Cortex of kidney (tissue), 1 donor: ENCODE measurements at places on chromosomes 7 and 10.
A peak's percentile ranks its signal among the peaks of the same experiment; 100 is the strongest.

DNA sequence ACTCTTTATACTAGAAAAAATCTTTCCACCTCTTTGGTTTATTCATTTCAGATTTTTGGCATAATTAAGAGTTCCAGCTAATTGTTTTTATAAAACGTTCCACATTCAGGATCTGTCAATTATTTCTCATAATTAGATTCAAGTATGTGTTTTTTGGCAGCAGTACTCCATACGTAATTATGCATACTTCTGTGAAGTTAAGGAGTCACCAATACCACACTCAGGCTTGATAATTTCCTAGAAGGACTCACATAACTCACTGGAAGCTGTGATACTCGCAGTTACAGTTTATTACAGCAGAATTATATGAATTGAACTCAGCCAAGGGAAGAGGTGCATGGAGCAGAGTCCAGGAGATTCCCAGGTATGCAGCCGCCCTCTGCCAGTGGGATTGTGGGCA, 290.5 kb upstream of the AKR1E2 start:
- DNase-seq = no peak

DNA sequence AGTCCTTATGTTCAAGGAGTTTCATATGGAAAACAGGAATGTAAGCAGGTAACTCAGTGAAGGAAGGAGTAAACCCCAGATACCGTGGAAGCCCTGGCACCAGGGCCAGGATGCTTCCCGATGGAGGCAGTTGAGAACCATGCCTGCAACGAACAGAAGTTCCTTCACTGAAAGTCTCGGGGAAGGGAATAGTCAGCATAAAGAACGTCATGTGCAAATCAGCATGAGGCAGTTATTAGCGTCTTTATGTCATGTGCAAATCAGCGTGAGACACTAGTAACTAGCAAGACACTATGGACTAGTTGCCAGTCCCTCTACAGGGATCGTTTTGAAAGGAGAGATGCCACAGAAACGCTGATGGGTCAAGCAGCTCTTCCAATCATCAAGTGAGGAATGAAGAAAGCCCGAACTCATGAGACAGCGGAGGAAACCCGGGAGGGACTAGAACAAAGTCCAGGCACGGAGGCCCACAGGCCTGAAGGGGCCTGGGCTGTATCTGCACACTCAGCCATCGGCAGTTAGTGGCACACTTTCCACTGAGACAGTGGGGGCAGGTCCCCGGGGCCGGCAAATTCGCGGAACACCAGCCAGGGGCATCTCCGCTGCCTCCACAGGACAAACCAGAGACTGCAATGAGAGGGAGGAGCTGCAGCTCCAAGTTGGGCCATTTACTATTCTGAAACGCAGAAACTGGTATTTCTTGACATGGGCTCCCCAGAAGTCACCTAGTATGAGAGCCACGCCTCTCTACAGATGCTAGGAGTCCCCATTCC, 109.6 kb downstream of the SFMBT2 start:
- DNase-seq = no peak

DNA sequence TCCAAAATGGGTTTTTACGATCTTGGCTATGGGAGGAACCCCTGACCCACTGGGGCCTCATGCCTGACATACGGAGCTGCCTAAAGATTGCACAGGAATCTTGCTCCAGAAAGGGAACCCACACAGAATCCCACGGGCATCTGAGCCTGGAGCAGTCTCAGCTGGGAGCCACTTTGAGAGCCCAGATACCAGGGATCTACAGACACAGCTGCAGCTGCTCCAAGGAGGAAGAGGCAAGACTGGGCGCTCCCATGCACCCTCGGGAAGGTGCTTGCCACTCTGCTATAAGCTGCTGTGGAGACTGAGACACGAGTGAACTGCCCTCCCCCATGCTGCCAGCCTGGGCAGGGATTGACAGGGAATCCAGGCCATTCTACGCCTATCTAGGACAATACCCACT, 202.5 kb downstream of the REEP3 start:
- no peak for DNase-seq

DNA sequence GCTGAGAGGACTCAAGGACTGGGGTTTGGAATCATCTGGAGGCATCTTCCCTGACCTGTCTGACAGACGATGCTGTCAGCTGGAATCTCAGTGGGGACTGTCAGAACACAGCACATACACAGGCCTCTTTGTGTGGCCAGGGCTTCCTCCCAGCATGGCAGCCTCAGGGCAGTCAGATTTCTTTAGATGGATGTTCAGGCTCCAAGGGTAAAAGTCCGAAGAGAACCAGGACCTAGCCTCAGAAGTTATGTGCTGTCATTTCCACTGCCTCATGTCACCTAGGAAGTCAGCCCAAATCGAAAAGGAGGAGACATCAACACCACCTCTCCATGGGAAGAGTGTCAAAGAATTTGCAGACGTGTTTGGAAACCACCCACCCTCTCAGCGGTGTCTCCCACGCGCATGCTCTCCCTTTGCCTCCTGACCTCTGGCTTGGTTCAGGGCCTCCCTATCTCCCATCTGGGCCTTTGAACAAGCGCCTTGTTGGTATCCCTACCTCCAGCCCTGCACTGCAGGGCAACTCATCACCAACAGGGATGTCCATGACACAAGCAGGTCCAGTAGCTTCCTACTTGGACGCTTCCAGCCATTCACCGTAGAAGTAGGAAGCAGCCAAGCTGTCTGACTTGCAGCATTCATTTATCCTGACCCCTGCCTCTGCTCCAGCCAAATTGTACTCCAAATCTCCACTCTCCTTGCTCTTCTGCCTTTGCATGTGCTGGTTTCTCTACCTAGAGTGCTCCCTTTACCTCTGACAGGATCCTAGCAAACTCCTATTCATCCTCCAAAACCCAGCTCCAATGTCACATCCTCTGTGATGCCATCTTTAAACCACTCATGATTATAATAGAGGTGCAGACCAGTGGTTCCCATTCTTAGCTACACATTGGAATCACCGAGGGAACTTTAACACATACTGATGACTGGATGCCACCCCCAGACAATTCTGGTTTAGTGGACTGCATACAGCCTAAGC, 121.6 kb downstream of the OAT start:
- DNase-seq = no peak

GRCh38 chr7:37129035-37129425, 319.6 kb downstream of the ELMO1 start:
- DNase-seq = no peak

GRCh38 chr7:157337316-157338149, 729 bp downstream of the DNAJB6 start:
- no peak for DNase-seq

DNA sequence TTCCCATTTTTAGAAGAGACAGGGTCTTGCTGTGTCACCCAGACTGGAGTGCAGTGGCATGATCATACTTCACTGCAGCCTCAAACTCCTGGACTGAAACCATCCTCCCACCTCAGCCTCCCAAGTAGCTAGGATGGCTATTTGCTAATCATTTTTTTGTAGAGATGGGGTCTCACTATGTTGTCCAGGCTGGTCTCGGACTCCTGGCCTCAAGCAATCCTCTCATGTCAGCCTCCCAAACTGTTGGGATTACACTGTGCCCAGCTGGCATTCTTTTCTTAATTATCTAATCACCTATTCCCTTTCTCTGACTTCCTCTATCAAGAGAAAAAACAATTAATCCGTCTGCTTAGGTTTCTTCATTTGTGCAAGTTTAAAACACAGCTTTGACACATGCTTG, 172.5 kb upstream of the TRIM24 start:
- no peak for DNase-seq

GRCh38 chr7:151062399-151063211, 3.2 kb downstream of the SLC4A2 start:
- DNase-seq = peak; percentile 36

DNA sequence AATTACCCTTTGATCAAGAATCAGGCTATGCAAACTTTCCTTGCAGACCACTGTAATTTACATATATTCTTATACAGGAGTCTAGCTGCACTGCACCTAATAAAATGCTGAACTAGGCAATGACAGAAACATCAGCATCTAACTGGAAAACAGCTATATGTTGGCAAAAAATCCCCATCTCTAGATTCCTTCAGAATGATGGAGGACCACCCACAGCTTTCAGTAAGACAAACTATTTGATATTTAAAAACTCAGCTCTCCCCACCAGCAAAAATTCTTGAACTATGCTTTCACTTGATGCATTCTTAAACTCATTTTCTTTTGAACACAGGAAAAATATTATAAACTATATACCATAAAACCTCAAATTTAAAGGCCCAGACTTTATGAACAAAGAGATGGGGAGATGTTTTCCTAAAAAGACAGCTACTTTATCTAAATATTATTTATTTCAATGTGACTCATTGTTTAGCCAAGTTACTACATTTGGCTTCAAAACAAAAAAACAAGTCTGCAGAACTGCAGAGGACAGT, 77.4 kb downstream of the SEMA3C start:
- no peak for DNase-seq

GRCh38 chr10:117214401-117214800, 17.1 kb downstream of the KCNK18 start:
- no peak for DNase-seq

- no peak for DNase-seq
Observed at GRCh38 chr10:21993360-21994001, 10.0 kb downstream of the DNAJC1 start.

DNA sequence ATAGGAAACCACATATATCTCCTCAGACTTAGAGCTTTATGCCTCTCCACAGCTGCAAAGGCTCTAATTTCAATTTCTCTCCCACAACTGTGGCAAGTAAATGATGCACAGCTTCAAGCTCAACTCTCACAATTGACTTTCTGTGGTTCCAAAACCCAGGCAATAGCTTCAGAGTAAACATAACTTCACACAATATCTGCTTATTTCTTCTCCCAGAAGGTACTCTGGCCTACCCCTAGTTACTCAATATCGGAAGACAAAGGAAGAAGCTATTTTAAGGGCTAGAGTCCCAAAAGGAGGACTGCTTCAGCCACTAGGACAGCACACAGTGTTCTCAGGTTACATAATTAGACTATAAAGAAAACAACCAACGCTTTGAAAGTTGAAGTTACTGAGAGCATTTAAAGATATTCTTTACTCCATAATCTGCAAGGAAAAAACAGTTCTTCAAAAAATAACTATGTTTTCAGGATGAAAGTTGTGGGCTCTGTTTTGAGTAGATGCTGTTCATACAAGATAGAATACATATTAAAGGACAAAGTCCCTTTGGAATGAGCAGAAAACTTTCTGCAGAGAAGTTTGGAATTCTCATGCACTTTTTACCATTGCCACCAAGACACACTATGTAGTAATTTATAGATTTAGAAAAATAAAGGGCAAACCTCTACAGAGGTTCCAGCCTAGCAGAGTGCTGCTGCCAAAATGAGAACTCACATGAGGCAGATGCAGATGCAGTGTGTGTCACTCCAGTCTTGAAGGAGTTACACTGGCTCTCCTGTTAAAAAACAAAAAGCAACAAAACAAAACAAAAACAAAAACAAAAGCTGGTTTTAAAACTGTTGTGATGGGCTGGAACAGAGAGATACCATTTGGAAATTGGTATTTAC, 81.8 kb downstream of the NT5C2 start:
- DNase-seq = no peak

- DNase-seq = no peak
Observed at GRCh38 chr7:76283254-76284159, 19.0 kb upstream of the HSPB1 start.

- DNase-seq = no peak
Observed at GRCh38 chr10:50604809-50605208, 18.9 kb downstream of the SGMS1 start.

GRCh38 chr10:8225187-8225586, 170.7 kb downstream of the GATA3 start:
- no peak for DNase-seq

GRCh38 chr7:158362912-158363905, 224.4 kb downstream of the PTPRN2 start:
- DNase-seq = no peak

GRCh38 chr10:78771808-78772455, 296.8 kb upstream of the ZMIZ1 start:
- DNase-seq = no peak

DNA sequence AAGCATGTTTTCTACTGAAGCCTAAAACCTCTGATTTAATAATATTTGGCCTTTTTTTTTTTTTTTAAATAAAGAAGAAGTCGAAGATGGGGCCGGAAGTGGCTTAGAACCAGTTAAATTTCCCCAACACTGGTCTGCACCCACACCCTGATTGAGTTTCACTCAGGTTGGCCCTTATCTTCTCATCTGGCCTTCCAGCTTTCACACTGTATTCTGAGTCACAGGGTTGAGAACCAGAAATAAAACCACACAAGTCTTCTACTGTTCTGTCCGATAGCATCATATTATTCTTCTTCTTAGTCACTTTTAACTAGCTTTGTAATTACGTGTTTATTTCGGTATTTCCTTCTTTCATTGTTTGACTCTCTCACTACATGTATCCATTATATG, 9.9 kb downstream of the ZNF365 start:
- no peak for DNase-seq

GRCh38 chr10:69057951-69058297, 30.0 kb upstream of the SRGN start:
- DNase-seq = no peak

DNA sequence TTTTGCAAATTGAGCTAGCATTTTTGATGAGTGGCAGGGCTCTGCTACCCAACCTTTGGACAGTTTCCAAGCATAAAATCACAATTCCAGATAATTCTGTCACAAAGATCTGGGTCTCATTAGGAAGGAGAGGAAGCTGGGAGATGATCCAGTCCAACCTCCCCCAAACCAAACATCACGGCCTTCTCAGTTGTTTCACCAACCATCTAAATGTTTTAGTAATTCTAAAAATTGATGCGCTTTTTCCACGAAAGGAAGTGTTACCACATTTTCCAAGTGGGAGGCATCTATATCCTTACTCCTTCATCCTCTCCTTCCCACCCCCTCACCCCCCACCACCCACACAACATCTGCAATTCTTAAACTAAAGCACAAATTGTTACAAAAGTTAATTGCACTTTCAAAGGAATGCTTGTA, 108.3 kb downstream of the EGFR start:
- no peak for DNase-seq

GRCh38 chr7:99092064-99092720, 51.7 kb downstream of the SMURF1 start:
- no peak for DNase-seq

GRCh38 chr10:118276204-118276603, 65.9 kb downstream of the FAM204A start:
- DNase-seq = no peak

DNA sequence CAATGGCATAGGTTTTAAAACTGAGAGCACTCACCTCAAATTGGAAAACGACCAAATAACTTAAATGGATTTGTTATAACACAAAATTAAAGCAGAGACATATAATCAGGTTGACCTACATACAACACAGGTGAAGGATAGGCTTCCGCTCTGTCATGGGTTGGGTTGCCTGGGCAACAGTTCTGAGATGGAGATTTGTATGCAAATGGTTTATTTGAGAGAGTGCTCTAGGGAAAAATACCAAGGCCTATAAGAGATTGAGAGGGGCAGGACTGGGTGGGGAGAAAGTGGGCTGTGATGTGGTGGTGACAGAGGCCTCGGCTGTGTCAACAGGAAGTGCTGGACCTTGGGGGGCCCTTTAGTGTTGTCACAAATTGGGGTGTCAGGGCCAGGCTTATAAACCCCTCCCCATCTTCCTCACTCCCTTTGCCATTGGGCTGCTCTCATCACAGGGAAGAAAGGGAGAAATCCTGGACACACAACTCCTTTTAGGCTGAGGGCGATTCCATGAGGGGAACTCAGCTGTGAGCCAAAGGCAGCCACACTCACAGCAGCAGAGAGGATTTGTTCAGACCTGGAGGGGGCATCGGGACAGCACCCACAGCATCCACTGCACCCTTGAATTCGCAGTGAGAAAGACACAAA, 105.4 kb upstream of the LYZL1 start:
- DNase-seq = no peak

- DNase-seq = no peak
Observed at GRCh38 chr7:151091431-151091830, 5.2 kb downstream of the AGAP3 start.

- DNase-seq = no peak
Observed at GRCh38 chr7:119522263-119522662, 750.7 kb upstream of the KCND2 start.

GRCh38 chr10:128469515-128469914, 343.3 kb upstream of the MKI67 start:
- no peak for DNase-seq
